Hematopoietic multipotent progenitor cell treated with erythropoietin and hydrocortisone succinate and interleukin-3 and kit ligand, for 17 days (in vitro differentiated cells): ENCODE measurements at places on chromosomes 7 and 10.

DNA sequence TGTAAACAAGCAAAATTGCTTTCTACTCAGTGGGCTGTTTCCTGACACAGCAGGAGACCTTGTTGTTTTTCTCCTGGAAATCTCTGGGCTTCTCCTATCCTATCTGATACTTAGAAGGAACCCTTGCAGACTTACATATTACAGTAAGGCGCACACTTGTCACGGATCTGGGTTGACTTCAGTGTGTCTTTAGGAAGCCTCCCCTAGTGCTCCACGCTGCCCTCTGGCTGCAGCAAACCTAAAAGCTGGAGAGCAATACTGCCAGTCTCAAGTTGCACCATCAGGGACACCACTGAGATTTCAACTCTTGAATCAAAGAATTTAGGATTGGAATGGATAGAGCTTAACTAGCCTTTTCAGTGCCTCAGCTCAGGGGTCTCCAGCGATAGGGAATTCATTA, 495.3 kb downstream of the LRMDA start:
- no peak for DNase-seq

- no peak for DNase-seq
Observed at GRCh38 chr7:29095631-29096445, 50.5 kb downstream of the CPVL start.

DNA sequence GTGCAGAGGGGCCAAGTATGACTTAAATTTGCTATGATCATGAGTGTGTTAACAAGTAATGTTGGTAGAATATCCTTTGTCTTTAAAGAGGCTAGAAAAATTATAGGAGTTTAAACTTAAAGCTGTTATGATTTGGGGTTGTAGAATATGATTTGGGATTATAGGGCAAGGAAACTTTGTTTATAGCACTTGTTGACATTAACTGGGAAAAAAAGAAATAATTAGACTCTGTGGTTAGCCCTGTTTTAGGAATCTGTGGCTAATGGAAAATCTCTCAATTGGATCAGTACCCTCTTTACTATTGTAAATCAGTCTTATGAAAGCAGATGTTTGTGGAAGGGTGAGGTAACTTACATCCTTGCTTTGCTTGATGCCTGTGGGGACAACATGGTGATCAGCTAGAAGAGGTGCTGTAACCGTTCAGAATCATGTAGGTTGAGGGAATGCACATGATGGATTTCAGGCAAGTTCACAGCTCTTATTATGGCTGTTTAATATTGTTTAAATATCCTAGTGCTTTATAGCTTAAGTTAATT, 11.1 kb downstream of the ING3 start:
- DNase-seq = no peak

DNA sequence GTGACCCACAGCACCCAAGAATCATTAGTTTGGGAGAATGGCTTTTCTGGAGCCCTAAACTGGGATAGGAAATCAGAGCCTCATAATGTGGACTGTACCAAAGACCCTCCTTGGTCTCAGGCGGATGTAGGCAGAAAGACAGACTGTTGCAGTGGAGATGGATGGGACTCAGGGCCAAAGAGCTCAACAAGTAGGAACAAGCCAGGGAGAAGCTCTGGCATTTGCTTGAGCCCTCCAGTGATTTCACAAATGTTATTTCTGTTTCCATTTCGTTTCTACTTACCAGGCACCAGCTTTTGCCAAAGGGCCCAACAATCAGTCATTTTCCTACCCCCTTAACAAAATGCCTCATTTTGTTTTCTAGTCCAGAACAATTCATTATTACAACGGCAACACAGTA, 762.7 kb downstream of the KCNMA1 start:
- DNase-seq = no peak

DNA sequence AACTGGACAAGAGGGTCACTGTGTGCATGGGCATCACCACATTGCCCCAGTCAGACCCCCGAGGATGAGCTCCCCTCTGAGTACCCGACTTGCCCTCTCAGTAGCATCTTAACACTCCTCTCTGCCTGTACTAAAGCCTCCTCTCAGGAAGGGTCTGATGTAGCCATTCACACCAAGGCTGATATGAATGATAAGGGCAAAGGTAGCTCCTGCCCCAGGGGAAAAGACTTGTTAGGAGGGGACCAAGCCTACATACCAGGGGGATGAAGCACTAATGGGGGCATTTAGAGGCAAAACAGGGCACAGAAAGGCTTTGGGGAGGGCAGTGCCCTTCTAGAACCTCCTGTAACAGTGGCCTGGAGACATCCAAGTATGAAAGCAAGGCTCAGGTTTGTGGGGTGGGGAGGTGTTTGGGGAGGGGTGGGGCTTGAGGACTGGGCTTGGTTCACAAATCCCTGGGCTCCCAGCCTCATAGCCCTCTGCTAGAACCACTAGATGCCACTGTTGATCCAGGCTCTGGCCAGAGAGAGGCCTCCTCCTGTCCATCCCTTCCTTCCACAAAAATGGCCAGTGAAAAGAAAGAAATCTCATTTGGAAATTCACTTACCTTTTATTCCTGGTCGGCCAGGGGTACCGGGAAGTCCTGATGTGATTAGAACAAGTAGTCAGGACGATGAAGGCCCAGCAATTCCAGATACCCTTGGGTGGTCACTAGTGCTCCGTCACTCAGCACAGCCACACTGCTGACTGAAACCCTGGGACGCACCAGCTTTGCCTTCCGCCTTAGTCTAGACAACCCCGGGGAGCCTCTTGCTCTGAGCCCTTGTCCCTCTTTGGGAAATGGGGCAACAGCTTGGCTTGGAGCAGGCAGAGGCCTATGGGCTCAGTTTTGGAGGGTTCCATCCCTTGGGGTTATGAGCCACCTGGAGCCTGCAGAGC, 40.3 kb downstream of the COL17A1 start:
- DNase-seq = peak; percentile 19

DNA sequence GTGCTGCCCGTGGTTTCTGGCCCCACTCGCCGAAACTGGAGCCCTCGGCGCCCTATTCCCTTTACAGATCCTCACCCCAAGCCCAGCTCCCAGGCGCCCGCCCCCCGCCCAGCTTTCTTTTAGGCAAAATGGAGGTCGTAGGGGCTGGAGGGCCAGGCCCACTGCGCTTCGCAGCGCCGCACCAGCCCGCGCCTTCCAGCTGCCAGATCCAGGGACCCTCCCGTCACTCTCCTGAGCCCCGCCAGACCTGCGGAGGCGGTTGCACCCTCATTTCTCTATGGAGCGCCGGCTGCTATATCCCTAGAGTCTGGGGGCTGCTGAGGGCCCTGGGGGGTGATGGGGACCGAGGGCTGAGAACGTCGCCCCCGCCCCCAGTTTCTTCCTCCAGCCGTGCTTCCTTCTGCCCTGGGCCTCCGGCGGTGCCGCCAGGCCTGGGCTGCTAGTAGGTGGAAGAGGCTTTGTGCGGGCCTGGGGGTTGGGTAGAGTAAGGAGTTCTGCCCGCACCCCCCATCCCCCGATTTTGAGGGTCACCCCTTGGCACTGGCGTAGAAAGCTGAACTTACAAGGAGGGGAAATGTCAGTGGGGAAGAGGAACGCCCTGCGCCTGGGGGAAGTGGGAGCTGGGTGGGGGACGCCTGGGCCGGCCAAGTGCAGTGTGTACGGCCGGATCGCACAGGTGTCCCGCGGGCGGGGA, 1.0 kb downstream of the GNB2 start:
- DNase-seq = no peak

DNA sequence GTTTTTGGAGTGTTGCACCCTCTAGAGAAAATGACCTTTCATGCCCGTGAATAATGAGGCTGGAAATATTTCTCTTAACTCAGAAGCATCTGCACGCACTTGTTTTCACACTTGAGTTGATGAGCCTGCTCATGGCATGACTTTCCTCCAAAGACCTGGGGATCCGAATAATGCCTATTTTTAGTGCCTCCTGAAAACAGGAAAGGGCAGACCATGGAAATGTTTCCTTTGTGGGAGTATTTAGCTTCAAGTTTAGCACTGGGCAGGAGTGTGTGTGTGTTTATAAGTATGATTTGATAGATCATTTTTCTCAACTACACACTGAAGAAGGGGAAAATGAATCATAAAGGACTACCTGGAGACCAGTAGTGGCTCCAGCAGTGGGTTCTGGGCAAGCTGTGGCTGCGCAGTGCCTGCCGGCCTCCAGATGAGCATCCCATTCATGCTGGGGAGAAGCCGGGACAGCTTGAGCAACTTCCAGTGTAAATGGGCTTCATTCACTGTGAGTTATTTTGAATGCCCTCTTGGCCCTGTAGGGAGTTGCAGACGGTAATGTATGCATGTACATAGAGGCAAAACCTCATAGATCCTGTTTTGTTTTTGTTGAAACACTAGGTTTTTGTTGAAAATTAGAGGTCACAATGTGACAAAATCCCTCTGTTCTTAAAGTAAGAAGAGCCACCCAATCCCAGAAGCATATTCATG, 117.8 kb upstream of the INSYN2A start:
- no peak for DNase-seq

GRCh38 chr10:90788968-90789367, 68.9 kb downstream of the HTR7 start:
- DNase-seq = no peak

DNA sequence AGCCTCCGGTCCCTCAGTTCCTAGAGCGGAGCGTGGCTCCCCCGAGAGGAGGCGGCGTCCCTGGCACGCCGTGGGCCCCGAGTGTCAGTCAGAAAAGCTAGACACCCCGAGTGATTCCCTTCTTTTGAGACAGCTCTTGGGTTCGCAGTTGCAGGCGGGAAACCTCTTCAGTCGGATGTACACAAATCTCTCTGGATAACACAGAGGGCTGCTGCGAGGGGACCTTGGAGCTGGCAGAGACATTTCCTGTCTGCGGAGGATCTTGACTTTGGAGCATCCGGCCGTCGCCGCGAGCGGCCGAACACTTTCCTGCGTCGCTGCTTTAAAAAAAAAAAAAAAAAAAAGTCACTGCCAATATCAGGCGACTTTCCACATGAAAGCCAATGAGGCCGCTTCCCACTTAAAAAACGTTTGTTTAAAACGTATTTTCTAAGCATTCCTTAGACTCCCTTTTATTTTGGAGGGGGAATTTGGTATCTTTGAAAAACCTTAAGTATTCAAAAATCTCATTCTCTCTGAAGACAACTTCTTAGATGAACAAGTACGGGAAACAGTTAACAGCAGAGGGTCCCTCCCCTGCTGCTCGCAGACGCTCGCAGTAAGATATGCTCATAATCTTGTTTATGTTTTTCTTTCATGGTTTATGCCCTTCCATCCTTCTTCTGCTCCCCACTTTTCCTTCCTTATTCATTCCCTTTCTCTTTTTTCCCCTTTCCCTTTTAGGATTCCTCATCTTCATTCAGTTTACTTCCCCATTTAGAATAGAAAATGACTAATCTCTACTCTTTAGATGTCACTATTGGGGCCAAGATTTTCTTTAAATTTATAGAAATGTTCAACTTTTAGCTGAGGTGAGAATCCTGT, 10.0 kb downstream of the HHEX start:
- peak; percentile 7 for DNase-seq
